NCI-H1417 (cell line): ENCODE measurements at places on chromosomes 1 and 21.

- DNase-seq: no peak
Observed at GRCh38 chr1:30726236-30726635, 2.9 kb upstream of the MATN1 start.

DNA sequence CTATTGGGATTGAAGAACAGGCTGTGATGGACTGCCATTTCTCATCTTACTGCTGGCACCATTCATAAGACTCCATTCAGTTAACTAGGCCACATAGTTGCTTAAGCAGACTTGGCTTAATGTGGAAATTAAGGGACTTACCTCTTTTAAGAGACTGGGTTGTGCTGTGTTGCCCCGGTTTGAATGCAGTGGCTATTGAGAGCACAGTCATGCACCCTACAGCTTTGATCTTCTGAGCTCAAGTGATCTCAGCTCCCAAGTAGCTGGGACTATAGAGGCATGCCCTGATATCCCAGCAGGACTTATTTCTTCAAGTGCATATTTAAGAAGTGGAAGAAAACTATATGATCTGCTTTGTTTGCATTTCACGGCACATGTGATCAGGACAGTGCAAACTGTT lies 181.1 kb downstream of the RASAL2 start:
- DNase-seq: no peak

DNA sequence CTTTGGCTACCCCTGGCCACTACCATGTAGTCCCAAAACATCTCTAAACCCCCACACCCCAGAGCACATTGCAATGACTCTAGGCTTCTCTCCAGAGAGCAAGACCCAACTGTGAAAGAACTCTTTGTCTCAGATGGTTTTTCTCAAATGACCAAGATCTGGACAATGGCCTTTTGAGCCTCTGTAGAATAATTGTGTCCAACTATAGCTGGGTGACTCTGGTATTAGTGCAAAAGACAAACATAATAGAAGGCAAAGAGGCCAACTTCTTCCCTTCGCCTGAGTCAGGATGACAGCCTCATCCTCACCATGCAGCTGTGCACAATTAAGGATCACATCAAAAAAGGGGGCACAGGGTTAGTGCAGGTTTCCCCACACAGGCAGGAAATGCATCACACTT lies 139.6 kb downstream of the BRINP2 start:
- DNase-seq: no peak

- DNase-seq: no peak
Observed at GRCh38 chr1:26863685-26864077, 732 bp downstream of the SFN start.

DNA sequence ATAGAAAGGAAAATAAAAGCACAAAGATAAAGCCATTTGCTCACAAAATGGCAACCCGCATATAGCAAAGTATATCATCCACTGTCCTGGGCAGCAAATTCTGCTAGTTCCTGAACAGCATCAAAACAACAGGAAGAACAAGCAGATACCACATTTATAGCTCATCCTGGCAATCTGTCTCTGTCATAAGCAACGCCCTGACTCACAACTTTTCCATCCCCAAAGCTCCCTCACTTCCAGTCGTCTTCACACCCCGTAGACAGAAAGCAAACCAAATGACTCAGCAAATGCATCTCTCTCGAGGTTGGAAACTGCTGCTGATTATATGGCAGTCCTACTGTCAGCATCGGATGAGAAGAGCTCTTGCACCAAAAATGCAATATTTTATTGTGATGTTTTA lies 65.8 kb downstream of the AK5 start:
- no peak for DNase-seq

DNA sequence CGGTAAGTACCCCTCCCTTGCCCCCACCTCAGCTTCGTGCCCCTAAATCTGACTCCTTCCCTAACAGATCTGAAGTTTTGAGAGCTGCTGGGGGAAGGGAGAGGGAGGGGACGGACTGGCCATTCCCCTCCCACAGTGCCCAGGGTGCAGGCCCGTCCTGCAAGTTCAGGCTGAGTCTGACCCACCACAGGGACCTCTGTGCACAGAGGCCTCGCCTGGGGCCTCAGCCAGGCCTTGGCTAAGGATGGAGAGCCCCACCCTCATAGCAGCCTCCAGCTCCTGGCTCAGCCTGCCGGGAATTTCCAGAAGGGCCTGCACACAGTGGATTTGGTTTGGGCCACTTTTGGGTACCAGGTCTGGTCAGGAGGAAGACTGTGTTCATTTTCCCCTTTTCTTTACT lies 31.2 kb upstream of the TNFRSF1B start:
- no peak for DNase-seq

DNA sequence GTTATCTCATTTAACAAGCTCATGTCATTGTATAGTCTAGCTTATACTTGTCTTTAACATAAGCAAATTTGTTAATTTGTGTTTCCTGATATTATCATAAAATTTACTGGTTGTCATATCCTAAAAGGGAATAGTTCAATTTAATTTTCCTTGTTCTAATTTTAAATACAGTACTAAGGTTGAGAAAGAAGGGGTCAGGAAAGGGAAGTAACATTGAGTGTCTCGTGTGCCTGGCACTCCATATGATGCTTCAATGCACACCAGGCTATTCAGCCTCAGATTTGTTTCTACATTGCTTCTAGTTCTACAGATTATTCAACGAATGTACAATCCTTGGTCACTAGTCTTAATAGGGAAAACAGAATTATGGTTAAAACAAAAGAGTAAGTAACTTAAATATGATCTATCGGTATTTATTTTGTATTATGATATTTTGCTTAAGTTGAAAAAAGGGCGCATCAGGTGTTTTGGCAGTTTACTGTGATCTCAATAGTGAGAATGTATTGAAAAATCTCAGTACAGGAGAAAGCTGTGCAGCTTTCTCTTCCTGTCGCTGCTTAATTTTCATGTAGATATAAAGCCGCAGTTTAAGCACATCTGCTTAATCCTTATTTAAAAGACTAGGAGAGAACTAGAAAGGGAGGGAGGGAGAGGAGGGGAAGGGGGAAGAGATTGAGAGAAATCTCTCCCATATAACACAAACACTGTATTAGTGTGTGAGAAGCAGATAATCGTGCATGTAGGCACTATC lies 13.0 kb downstream of the PTPRC start:
- no peak for DNase-seq

DNA sequence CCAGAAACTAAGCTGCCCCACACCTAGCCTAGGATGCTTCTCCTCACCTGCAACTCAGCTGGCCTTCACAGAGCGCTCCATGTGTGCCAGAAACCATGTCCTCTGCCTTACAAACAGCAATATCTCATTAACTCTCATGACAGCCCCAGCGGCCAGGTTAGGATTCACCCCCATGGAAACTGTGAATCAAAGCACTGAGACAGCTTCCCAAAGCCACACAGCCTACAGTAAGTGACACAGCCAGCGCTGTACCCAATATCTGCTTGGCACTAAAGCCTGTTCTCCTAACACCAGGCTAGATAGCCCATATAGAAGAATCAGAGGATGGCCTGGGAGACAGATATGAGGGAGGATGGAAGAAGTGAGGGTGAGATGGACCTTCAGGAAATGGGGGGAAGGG lies 13.5 kb downstream of the KCNN3 start:
- DNase-seq: no peak

DNA sequence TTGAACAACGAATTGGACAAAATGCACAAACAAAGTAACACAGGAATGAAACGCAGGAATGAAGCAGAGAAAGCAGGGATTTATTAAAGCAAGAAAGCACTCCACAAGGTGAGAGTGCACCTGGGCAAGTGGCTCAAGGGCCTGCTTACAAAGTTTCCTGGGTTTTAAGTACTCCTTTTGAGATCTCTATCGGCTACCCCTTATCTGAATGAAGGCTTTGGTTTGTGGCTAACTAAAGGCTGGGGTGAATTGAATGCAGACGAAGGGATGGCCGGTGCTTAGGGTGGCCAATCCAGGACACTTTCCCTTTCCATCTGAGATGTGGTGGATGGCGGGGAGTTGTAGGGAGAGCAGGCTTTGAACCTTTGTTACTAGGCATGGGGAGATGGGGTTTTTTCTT lies 151.4 kb upstream of the KIAA0040 start:
- no peak for DNase-seq

- DNase-seq: no peak
Observed at GRCh38 chr1:85228972-85229371, 28.2 kb upstream of the SYDE2 start.
